ENCODE measurements at places on chromosomes 7 and 10.

- DNase-seq = no peak
Observed at GRCh38 chr7:101330011-101330484, 8.4 kb upstream of the IFT22 start.

- no peak for DNase-seq
Observed at GRCh38 chr10:46068117-46068516, 22.0 kb upstream of the MSMB start.

DNA sequence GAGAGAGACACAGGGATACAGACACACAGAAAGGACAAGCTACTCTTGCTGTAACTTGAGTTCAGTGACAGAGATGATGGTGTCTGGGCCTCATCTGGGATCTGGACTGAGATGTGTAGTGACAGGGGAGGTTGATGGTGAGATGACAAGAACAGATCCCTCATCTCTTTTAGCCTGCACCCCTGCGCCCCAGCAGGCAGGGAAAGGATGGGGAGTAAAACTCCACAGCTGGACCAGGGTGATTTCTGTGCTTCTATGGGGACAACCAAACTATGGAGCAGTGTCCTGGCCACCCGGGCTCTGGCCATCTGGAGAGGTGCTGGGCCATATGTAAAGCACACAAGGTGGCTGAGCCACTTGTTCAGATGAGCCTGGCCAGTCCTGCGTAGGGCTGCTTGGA, 4.5 kb upstream of the LRRC18 start:
- DNase-seq = no peak

DNA sequence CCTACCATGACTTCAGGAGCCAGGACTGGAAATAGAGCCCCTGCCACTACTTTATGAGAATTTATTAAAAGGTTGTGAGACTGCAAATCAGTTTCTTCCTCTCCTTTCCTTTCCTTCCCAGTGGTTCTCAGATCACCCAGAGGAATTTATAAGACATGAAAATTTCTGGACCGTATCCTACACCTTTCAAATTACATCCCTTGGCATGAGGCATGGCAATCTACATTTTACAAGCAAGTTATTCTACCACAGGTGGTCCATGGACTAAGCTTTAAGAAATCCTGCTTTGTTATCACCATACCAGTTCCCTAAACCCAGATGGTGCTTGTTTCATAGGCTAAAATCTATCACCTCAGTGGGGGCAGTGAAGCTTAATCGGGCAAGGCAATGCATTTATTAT, 66.5 kb downstream of the TPK1 start:
- no peak for DNase-seq

DNA sequence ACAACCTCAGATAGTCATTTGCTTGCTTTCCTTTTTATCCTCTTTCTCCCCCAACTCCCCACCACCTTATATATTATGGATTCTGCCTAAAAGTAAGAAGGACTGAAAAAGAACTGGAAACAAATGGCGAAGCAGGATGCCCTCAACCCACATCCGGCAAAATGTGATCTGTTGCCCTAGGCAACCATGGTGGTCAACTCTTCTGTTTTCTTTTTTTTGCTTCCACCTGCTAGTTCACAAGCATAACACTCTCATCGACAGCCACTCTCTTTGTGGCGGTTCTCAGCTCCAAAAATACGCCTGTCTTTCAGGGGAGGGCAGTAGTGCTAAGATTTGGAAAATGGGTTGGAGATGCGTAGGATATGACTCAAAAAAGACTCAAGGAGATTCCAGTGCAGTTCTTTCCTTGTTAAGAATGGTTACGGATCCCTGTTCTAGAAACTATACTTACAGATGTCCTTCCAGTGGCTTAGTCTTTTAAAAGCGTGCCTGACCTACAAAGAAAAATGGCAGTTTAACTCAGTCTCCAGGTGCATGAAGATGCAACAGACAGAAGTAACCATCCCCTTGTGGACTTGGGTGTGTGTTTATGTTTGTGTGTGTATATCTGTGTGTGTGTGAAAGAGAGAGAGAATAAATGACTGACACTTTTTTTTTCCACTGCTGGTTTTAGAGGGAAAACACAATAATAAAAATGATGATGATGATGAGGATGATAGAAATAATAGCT, 10.7 kb downstream of the APBB1IP start:
- DNase-seq = no peak
